ENCODE measurements at places on chromosomes 11 and 22. TPM values are rescaled to one million over a fixed set of nuclear protein-coding genes. Genes with fewer than 3 reads are reported as not detected.

DNA sequence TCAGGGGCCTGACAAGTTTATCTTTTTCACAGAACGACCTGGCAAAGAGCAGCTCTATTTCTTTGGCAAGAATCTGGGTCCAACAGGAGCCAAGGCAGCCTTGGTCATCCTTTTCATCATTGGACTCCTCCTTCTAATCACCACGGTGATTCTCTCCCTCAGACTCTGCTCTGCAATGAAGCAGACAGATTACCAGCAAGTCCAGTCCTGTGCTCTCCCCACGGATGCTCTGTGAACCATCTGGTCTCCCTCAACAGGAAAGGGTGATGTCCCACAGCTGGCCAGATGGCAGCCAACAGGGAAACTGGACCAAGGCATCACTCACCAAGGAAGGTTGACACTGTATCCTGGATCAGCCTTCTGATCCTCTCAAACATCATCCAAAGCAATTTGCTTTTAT, 17.0 kb upstream of the PANX1 start:
- no peaks in the 10 kb centered on the region for H3K36me3 ChIP-seq
- no peaks in the 10 kb centered on the region for H3K27me3 ChIP-seq
- no peak overlapping the region for H3K27ac ChIP-seq

DNA sequence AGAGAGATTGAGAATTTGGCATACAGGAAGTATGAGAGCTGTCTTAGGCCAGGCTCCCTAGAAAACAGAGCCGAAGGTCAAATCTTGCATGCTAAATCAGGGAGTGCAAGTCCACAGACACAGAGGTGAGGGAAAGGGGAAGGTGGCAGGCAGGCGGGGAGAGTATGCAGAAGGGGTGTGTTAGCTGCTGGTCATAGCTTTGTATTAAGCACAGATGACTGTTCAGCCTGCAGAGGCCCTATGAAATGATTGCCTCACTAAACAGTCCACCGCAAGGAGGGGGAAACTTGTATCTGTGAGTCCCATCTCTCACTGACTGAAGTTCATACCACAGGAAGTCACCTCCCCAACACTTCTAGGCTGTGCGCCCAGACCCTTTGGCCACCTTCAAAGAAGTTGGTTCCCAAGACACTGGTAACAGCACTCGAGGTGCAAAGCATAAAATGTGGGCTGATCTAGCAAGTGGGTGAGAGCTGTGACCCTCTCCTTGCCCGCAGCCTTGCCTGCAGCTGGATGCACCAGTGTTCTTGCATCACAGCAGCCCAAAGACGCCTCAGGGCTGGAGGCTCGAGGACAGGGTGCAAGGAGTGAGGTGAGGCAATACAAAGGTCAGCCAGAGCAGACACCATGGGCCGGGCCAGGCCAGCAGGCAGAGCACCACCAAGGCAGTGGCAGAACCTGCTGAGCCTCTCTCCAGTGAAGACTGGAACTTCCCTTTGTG, 115.3 kb upstream of the TBCEL start:
- no peak overlapping the region for H3K4me3 ChIP-seq
- DNase-seq, result no peak
- peaks cover 34% of the 10 kb centered on the region for H3K27me3 ChIP-seq
- no peaks in the 10 kb centered on the region for H3K4me1 ChIP-seq
- peaks cover 8% of the 10 kb centered on the region for H3K36me3 ChIP-seq
- H3K27ac ChIP-seq, result no peak overlapping the region

Gene PARVB
- 24.3 TPM for polyA plus RNA-seq

- H3K4me3 ChIP-seq, result peak within 1 kb of the TSS; percentile 91
- H3K27me3 ChIP-seq, result peaks cover 21% of the 10 kb centered on the region
- H3K36me3 ChIP-seq, result no peaks in the 10 kb centered on the region
- peak within 1 kb of the TSS; percentile 74 for H3K27ac ChIP-seq
- H3K4me1 ChIP-seq, result peaks cover 12% of the 10 kb centered on the region
- DNase-seq, result peak; percentile 33
Measured at GRCh38 chr11:94767701-94768601, at the start of gene AMOTL1. Gene AMOTL1, plus strand, starts transcription at chr11:94768356. Its CDS starts 156 bp downstream, at chr11:94768512.

DNA sequence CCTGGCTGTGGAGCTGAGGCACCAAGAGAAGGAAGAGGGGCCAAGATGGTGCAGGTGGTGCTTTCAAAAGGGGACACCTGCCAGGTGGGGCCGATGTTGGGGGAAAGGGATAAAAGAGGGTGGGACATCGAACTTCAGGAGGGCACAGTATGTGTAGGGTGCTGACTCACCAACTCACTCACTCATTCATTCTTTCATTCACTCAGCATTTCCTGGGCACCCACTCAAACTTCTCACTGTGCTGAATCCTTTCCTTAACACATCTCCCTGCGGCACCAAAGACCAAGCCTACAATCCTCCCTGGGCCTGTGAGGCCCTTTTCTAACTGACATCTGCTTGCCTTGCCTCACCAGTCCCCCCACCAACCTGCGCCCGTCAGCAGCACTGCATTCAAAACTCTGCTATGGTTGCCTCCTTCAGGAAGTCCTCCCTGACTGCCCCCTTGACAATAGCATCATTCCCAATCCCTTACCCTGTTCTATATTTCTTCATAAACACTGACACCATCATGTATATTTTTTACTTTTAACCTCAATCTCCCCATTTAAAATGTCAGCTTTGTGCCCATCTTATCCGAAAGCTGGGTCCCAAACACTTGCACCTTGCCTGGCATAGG, 246.6 kb downstream of the MN1 start:
- H3K27me3 ChIP-seq, result peaks cover 14% of the 10 kb centered on the region
- H3K36me3 ChIP-seq, result no peaks in the 10 kb centered on the region
- DNase-seq, result no peak
- no peak overlapping the region for H3K27ac ChIP-seq
- H3K4me1 ChIP-seq, result no peaks in the 10 kb centered on the region

- no peak overlapping the region for H3K4me3 ChIP-seq
- no peaks in the 10 kb centered on the region for H3K4me1 ChIP-seq
- H3K27ac ChIP-seq, result no peak overlapping the region
- H3K27me3 ChIP-seq, result no peaks in the 10 kb centered on the region
Measured at GRCh38 chr22:17387356-17387755, 18.1 kb downstream of the CECR2 start.

- H3K4me1 ChIP-seq, result no peaks in the 10 kb centered on the region
- H3K27ac ChIP-seq, result no peak overlapping the region
- DNase-seq, result no peak
Measured at GRCh38 chr11:20000351-20001134, 159.7 kb downstream of the DBX1 start.

GRCh38 chr11:4926608-4927007, 2.5 kb upstream of the OR51G1 start:
- no peaks in the 10 kb centered on the region for H3K4me1 ChIP-seq
- peaks cover 10% of the 10 kb centered on the region for H3K27me3 ChIP-seq
- no peak for DNase-seq
- H3K4me3 ChIP-seq, result no peak overlapping the region
